ENCODE measurements at places on chromosomes 1 and 21.

DNA sequence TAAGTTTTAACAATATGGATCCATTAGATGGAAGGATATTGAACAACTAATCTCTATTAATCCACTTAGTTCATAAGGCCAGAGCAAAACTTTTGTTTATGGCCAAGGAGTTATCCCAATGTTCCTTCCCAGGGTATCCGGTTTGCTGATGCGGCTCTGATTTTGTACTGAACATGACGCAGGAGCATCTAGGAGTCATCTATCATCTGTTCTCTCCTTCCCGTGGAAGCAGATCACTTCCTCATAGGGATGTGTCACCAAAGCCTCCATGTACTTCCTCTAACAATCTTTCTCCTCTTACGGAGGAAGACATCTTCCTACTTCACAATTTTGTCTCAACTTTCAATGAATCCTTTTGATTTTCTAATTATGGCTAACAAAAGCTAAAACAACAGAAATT, 206.6 kb downstream of the APP start:
- no peak for DNase-seq

- no peak for DNase-seq
These were observed 144.6 kb downstream of the PGBD5 start for GRCh38 chr1:230281556-230281955.

- DNase-seq, result no peak
These were observed 44.6 kb upstream of the MYBPHL start for GRCh38 chr1:109351457-109351856.

GRCh38 chr1:24506691-24507381, 4.2 kb downstream of the RCAN3 start:
- DNase-seq, result no peak

DNA sequence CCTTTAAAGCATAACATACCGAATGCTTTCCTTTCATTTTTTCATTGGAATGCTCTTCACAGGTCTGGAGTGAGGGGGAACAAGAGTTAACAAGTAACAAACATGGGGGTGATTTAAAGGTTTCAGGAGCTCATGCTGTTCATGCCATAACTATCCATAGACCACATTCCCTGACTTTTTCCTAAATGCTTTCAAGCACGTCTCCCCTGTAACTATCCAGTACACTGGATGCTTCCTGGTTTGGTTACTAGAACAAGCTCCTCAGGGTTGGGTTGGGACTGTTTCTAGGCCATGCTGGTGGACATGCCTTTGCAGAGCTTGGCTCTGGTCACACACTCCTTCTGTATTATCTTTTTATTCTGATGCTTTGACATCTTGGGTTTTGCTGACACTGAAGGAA, 38.6 kb downstream of the KCNK1 start:
- no peak for DNase-seq

DNA sequence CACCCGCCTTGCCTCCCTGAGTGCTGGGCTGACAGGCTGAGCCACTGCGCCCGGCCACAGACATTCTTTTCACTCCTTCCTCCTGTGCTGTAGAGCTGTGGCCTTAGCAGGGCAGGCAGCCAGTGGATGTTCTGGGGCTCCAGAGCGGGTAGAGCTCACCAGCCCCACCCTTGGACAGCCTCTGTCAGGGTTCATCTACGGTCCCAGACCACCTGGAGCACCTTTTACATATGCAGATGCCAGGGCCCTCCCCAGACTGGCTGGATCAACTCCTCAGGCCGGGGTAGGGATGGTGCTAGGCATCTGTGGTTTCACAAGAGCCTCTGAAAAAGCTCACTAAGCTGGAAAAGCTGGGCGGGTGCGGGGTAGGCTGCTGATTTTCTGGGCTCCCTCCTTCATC, 4.6 kb downstream of the ATP13A2 start:
- DNase-seq, result no peak

DNA sequence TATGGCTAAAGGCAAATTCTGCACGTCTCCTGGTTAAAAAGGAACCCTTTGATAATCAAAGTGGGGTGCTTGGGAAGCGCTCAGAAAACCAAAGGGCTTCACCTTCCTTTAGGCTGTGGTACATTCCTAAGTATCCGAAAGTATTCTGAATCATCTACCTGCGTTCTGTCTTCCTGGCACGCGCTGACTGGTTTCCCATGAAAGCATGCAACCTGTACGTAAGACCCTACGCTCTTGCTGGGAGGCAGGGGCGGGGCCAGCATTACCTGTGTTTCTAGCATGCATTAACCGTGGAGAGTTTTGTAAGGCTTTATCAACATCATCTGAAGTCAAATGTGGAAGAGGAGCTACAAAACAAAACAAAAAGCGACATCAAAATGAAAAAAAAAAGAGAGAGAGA, 96.0 kb downstream of the ERG start:
- DNase-seq, result no peak

- no peak for DNase-seq
These were observed 160.3 kb downstream of the PTPRU start for GRCh38 chr1:29396438-29397255.

DNA sequence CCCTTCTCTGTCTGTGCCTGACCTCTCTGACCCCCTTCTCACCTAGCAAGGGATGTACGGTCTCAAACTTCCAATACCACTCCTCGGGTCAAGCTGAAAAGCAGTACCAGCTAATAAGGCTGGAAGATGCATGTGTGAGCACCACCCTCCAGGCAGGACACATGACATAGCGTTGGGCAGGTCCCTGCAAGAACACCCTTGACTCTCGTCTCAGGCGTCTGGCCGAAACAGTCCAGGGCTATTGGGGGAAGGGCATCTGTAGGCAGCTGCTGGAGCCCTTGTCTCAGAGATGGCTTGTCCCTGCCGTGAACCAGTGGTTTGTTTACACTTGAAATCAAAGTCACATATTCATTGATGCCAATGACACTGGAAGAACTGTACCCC, 56.5 kb downstream of the CD46 start:
- DNase-seq, result no peak

GRCh38 chr1:58994664-58995063, 210.8 kb upstream of the JUN start:
- DNase-seq, result no peak

DNA sequence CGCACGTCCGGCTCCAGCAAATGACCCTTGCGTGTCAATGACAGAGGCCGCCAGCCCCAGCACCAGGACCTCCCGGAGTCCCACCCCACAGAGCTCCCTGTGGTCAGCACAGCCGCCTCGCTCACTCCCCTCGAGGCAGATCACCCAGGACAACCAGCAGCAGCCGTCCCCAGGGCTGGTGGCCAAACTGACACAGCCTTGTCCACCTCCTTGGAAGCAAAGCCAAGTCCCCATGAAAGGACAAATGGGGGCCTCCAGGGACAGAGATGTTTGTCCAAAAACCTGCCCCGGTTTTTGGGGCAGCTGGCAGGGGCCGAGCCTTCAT, 2.1 kb downstream of the KRTAP10-10 start:
- DNase-seq, result no peak

GRCh38 chr21:35136586-35137219, 87.6 kb upstream of the RUNX1 start:
- DNase-seq, result no peak

DNA sequence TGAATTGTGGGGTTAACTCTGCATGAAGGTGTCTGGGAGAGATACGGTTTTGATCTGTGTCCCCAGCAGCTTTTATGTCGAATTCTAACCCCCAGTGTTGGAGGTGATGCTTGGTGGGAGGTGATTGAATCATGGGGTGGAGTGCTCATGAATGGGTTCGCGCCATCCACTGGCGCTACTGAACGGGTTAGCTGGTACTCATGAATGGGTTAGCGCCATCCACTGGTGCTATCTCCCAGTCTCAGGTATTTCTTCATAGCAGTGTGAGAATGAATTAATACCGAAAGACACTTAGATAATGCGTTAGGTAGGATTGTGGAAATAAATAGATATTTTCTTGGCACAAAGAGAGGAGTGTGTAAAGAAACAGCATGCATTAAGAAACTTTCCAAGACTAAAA, 32.9 kb upstream of the CLDN8 start:
- DNase-seq, result no peak

- no peak for DNase-seq
These were observed 5.6 kb downstream of the ELK4 start for GRCh38 chr1:205626216-205626615.

DNA sequence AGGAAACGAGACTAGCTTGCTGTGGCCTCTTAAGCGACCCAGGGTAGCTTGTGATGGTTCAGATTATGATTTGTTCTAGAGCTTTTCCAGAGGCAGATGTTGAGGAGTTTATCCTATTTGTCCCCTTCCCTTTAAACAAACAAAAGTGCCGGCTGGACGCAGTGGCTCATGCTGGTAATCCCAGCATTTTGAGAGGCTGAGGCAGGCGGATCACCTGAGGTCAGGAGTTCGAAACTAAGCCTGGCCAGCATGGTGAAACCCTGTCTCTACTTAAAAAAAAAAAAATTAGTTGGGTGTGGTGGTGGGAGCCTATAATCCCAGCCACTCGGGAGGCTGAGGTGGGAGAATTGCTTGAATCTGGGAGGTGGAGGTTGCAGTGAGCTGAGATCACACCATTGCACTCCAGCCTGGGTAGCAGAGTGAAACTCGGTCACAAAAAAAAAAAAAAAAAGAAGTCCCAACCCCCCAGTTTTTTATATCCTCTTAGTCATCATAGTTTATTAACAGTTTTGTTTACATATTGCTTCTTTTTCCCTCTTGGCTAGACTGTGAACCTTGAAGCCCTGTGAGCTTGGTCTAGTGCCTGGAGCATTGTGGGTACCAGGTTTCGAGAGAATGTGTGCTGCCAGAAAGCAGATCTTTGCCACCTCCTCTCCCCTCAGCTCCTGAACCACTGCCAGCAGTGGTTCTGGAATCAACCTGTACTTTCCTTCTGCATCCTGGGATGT, 29.8 kb downstream of the MAPKAPK2 start:
- no peak for DNase-seq

GRCh38 chr1:210302501-210302900, 26.2 kb upstream of the HHAT start:
- peak; percentile 27 for DNase-seq

DNA sequence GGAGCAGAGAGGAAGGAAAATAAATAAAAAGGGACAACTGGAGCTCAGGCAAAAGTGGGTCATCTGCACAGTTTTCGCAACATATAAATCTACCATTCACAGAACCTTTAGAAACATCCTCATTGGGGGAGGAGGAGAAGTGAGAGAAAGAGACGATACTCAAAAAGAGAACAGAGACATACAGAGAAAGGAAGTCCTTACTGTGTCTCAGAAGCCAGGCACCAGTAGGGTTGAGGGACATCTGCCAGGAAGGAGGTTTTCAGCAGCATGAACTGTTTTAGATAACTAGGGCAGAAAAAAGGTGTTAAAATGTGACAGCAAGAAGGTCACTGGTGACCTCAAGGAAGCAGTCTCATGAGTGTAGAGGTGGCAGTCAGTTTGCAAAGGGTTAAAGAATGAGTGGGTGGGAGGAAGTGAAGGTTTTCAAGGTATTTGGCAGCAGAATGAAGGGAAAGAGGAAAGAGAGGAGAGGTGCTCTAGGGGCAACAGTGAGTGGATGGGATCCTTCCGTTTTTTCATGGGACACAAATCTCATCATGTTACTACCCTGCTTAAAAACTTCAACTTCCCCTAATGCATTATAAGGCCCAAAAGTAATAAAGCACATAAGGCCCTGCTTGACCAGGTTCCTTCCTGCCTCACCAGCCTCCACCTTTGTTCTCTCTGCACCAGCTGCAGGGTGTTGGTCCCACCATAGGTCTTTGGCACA, 9.5 kb downstream of the JAK1 start:
- DNase-seq, result no peak

DNA sequence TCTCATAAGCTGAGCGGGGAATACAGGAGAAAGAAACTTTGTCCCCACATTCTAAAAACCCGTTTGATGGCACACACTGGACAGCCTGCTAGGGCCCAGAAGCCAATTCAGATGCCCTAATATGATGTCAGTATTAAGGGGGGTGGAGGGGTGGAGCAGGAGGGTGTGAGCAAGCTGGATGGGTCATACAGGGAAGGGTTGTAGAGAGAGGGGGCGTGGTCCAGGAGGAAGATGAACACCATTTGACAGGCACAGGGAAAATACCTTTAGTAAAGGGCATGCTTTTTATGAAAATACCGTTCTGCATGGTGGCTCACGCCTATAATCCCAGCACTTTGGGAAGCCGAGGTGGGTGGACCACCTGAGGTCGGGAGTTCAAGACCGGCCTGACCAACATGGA, 6.0 kb downstream of the TARS2 start:
- DNase-seq, result no peak

GRCh38 chr21:45869121-45870007, 112.2 kb upstream of the COL6A1 start:
- no peak for DNase-seq

GRCh38 chr1:54493608-54494007, 54.4 kb upstream of the ACOT11 start:
- no peak for DNase-seq

DNA sequence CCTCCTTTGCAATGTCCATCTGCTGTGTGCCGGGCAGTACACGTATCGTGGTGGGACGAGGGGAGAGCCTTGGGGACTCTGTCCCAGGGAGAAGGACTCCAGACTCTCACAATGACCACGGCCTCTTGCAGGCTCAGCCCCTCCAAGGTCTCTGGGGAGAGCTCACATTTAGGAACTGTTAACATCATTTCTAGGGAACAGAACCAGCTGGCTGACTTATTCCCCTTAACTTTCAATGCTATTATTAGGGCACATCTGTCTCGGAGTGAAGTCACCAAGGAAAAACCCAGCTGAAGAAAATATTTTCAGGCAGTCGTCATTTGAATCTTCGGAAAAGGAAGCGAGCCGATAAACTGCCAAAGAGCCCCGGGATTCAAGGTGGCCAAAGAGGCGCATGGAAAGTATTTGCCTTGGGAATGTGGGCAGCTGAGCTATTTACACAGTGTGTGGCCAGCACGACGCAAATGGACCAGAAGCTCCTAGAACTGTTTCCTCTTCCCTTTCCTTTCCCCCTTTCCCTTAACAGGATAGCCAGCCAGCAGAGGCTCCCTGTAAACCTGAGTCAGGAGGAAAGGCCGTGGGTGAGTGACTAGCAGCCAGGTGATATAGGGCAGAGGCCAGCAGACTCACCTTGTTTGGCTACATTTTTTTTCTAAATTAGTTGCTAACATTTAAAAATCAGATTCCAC, 74.5 kb downstream of the ITPKB start:
- DNase-seq, result no peak

- DNase-seq, result peak; percentile 42
These were observed 8.4 kb downstream of the RPS6KA1 start for GRCh38 chr1:26537951-26538352.

- DNase-seq, result no peak
These were observed 41.5 kb upstream of the HAO2 start for GRCh38 chr1:119327094-119327449.

- no peak for DNase-seq
These were observed 92.1 kb downstream of the NIBAN1 start for GRCh38 chr1:184881941-184882913.

- no peak for DNase-seq
These were observed 32.1 kb upstream of the ST6GALNAC5 start for GRCh38 chr1:76835203-76835602.

DNA sequence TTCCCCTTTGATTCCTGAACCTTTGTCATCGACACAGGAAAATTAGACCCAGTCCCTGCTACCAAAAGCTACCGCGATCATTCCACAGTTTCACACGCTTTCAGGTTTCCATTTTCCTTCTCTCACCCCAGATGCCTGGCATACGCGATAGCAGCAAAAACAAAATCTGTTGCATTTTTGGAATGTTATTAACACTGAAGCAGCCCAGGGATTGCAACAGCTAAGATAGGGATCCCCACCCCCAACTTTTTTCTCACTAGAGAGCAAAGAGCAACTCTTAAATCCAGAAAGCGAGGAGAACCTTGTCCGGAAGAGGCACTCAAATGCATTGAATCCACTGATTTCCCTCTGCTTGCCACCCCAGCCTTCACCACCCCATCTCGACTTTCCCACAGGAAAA, 8.9 kb downstream of the OVAAL start:
- no peak for DNase-seq

- DNase-seq, result no peak
These were observed 11.8 kb downstream of the NFYC start for GRCh38 chr1:40703316-40703715.

GRCh38 chr1:112524986-112525385, 16.2 kb downstream of the WNT2B start:
- DNase-seq, result no peak
